Activated T-cell treated with anti-CD3 and anti-CD28 coated beads for 24 hours (primary cell): ENCODE measurements at places on chromosomes 5 and 9.

- DNase-seq: no peak
Observed at GRCh38 chr9:9122230-9122875, 1322.8 kb upstream of the DMAC1 start.

DNA sequence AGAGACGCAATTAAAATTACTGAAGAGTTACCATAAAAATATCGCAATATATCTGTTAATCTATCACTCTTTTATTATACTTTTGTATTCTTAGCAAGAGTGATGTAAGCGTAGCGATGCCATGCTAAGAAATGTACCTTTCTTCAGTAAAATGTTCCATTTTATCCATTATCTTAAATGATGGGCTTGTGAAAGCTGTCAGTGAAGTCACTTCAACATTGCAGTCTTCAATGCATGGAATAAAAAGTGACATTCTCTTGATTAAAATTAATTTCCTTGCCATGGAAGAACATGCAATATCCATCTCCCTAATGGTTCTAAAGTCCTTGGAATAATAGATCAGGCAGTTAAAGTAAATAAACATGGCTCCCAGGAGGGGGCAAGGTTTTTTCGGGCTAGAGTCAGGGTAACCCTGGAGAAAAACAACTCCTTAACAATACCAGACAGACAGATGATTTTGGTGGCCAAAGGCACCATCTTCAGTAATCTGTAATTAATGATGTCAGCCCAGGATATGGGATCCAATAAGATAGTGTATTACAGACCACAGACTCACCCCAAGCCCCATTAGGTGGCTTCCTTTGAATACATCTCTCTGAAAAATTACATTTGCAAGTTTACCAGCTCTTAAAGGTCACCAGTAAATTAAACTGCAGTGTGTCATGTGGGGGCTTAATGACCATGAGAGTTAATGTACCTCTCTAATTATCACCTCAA is 677.1 kb downstream of the DTWD2 start:
- no peak for DNase-seq

- no peak for DNase-seq
Observed at GRCh38 chr9:104293877-104294276, 199.8 kb downstream of the SMC2 start.

- DNase-seq: no peak
Observed at GRCh38 chr5:124343451-124343867, 403.0 kb downstream of the ZNF608 start.

GRCh38 chr9:126704157-126704891 is 90.6 kb downstream of the LMX1B start:
- no peak for DNase-seq

DNA sequence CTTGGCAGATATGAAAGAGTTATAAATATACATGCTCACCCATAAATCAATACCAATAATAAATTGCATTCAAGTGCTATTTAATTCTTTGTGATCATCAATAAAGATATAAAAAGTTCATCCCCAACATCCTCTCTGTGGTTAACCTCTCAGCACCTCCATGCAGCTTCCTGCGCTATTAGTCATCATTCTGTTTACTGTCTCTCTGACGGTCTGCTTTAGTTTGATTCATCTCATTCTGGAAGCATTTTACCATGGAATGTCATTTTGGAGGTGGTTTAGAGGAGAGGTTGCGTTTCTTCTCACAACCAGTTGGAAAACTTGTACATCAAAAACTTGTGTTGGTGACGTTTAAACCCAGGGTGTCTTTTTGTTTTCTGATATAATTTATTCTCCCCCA is 486.6 kb downstream of the BRINP1 start:
- no peak for DNase-seq
